ENCODE measurements at places on chromosomes 5 and 9. TPM values are rescaled to one million over a fixed set of nuclear protein-coding genes. Genes with fewer than 3 reads are reported as not detected.

Gene TXNDC8
- total RNA-seq: not detected

Gene CDH9
- 1.6 TPM for total RNA-seq

Gene ADRA1B
- total RNA-seq: 1.8 TPM

Gene LYRM7
- 21.0 TPM for total RNA-seq

Gene IL9
- not detected for total RNA-seq

Gene TLX3
- not detected for total RNA-seq

Gene SHISAL2B
- not detected for total RNA-seq

Gene SPAAR
- total RNA-seq: 0.33 TPM

Gene TYRP1
- total RNA-seq: 326 TPM

Gene LIFR
- total RNA-seq: 60.8 TPM

Gene UGT3A2
- total RNA-seq: 1.7 TPM

Gene TRIM52
- total RNA-seq: 26.1 TPM

Gene TTC23L
- 2.9 TPM for total RNA-seq

Gene ARHGEF37
- 19.0 TPM for total RNA-seq

Gene GDNF
- 0.49 TPM for total RNA-seq

All from camera-type eye (tissue), 1 donor.